Colonic mucosa (tissue), 4 donors: ENCODE measurements at places on chromosomes 6 and 20. TPM values are rescaled to one million over a fixed set of nuclear protein-coding genes. Genes with fewer than 3 reads are reported as not detected.

DNA sequence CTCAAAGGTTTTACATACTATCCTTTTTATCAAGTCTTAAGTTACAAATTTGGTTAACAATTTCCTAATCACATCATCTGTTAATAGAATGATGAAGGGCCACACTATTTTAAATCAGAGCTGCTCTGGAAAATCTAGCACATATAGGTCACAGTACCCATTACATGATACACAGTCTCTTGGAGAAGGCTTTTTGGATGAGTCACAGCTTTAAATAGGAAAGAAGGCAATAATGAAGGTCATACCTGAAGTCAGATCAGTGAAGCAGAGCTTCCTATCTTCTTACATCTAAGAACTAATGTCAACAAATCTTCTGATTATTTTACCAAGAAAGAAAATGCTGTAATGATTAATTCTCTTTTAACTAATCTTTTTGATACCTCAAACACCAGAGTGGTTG, 248.5 kb downstream of the BTBD9 start:
- DNase-seq: no peak

DNA sequence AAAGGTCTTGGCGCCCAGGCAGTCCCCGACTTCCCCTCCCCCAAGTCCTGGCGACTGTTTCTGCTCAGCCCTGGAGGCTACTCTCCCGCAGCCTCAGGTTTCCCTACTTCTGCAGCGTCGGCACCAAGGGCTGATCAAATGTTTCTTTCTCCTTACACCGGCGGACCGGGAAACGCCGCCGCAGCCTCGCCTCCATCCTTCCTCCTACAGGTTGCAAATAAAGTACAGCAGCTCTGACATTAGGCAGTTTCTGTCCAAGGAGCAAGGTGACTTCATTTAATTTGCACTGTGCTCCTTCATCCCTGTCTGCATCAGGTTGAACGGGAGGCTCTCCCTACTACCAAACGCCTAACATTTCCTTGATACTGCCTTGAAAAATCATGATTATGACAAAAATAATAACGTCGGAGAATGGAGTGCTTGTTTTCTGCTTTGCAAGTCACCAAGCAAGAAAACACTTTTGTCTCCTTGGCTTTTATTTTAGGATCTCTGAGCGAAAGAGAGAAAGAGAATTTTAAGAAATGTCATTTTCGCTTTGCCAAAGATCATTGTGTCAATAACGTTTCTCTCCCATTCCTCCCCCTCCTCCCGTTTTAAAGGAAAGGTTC, 1.0 kb downstream of the CLIC5 start:
- DNase-seq: peak; percentile 63

GRCh38 chr20:58073945-58074856, 154.3 kb downstream of the ANKRD60 start:
- DNase-seq: peak; percentile 26

- no peak for DNase-seq
These were observed 1.4 kb downstream of the STK38 start for GRCh38 chr6:36545767-36546307.

DNA sequence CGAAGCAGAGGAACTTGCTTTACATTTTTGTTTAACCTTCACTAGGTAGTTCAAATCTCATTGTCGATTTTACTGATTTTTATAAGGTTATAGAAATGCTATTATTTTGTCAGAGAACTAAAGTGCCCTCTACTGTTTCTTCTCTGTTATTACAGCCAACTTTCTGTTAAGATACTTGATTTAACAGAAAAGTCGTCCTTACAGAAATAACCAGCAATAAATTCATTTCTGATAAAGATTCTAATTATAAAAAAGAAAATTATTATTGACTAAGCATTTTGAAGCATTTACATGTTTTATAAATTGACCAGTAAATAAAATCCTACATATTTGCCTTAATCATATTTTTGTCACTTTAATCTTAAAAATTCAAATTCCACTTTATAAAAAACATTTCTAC, 60.8 kb downstream of the OGFRL1 start:
- no peak for DNase-seq

Gene DSTN
- 247 TPM for total RNA-seq

GRCh38 chr6:56479381-56479780, 163.3 kb downstream of the DST start:
- DNase-seq: no peak

Gene SLC22A2
- total RNA-seq: not detected

DNA sequence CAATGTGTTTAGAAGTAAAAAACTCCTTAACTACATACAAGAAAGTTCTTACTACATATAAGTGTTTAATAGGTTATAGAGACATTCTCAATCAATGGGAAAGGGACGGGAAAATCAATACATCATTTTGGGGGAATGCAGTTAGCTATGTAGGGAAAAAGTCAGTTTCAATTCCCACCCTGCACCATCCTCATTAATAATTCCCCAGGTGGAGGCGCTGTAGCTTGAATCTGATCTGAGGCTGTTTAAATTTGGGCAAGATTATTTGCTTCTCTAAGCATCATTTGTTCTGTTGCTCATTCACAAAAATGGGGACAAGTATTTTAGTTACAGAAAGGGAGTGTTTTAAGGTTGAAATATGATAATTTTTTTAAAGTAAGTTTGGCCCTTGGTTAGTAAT, 19.1 kb downstream of the OLIG3 start:
- DNase-seq: no peak

DNA sequence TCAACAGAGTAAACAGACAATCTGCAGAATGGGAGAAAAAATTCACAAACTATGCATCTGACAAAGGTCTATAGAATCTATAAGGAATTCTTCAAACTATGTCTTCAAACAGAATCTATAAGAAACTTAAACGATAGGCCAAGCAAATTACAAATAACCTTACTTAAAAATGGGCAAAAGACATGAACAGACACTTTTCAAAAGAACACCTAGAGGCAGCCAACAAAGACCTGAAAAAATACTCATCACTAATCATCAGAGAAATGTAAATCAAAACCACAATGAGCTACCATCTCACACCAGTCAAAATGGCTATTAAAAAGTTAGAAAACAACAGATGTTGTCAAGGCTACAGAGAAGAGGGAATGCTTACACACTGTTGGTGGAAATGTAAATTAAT, 81.3 kb downstream of the ID4 start:
- DNase-seq: no peak

GRCh38 chr6:23350752-23351453, 775.1 kb upstream of the NRSN1 start:
- no peak for DNase-seq

Gene DDO
- 2.0 TPM for total RNA-seq

Gene TFAP2D
- total RNA-seq: not detected

- DNase-seq: no peak
These were observed 10.4 kb upstream of the ABHD16B start for GRCh38 chr20:63850689-63851547.
